ENCODE measurements at places on chromosomes 11 and 22.

DNA sequence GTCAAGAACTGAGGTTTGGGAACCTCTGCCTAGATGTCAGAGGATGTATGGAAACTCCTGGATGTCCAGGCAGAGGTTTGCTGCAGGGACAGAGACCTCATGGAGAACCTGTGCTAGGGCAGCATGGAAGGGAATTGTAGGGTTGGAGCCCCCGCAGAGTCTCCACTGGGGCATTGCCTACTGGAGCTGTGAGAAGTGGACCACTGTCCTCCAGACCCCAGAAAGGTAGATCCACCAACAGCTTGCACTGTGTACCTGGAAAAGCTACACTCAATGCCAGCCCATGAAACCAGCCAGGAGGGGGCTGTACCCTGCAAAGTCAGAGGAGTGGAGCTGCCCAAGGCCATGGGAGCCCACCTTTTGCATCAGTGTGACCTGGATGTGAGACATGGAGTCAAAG lies 29.5 kb downstream of the CHST1 start:
- no peak for DNase-seq

GRCh38 chr11:45489281-45489905 lies 176.0 kb downstream of the CHST1 start:
- DNase-seq = no peak

DNA sequence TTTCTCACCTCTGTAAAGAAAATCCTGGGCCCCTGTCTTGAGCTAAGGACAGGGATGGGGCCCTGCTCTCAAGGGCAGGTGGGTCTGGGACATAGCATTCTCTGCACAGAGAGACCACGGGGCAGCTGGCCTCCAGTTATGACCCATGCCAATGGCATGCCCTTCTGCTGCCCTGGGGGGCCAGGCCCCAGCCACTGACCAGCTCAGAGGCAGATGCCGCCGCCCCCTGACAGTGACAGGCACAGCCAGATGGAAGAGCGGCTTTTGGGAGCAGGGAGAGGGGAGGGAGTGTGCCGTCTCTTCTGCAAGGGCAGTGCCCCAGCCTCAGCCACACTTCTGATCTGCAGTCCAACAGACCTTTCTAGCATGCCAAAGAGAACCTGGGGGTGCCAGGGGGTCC lies 114.8 kb upstream of the NAV2 start:
- DNase-seq = no peak

- DNase-seq = no peak
Measured at GRCh38 chr11:111591187-111591960, 10.9 kb upstream of the SIK2 start.

GRCh38 chr22:41619979-41620588 lies 759 bp downstream of the DESI1 start:
- DNase-seq = peak; percentile 11

DNA sequence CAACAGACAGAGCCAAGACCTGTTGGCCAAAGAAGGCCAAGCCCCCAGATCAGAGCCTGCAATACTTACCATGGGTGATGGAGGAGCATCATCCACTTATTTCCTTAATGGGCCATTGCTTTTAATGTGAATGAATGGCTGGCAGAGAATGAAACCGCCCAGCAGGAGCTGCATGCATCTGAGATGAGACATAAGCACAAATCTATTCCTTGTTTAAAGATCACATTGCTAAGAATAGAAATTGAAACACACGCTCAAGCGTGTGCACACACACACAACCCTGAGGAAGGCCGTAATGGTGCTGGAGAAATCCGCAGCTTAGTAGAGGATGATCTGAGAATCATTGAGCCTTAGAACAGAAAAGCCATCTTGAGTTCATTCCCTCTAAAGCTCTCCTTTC lies 5.3 kb upstream of the RRAS2 start:
- no peak for DNase-seq

DNA sequence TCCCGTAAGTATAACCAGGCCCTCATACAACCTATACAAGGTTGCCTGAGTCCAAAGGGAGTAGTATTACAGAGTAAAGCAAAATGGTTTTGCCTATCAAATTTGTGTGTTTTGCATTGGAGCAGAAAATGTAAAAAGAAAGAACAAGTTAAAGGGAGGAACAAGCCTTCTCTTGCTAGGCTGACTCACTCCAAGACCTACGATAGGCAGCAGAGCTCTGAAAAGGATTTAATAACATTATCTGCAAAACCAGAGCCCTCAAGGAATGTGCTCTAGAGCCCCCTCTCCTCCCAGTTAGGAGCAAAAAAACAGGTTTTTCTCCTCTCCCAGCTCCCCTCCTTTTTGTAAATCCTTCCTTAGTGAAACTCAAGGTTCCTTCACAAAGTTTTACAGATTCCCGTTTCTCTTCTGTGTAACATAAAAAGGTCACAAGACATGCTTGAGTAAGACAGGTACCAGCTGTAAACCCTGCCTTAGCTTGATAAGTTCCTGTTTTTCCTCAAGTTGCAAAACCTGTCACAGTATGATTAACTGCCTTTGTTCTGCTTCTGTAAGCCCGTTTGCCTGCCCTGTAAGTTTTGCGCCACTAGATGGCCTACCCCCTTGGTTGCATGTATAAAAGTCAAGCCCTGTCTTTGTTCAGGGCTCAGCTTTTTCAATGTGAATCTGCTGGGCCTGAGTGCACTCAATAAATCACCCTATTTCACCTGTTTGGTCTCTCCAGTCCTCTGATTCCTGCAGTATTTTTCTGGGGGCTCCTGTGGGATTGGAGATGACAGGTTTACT lies 498.2 kb downstream of the KCNA4 start:
- DNase-seq = peak; percentile 33

DNA sequence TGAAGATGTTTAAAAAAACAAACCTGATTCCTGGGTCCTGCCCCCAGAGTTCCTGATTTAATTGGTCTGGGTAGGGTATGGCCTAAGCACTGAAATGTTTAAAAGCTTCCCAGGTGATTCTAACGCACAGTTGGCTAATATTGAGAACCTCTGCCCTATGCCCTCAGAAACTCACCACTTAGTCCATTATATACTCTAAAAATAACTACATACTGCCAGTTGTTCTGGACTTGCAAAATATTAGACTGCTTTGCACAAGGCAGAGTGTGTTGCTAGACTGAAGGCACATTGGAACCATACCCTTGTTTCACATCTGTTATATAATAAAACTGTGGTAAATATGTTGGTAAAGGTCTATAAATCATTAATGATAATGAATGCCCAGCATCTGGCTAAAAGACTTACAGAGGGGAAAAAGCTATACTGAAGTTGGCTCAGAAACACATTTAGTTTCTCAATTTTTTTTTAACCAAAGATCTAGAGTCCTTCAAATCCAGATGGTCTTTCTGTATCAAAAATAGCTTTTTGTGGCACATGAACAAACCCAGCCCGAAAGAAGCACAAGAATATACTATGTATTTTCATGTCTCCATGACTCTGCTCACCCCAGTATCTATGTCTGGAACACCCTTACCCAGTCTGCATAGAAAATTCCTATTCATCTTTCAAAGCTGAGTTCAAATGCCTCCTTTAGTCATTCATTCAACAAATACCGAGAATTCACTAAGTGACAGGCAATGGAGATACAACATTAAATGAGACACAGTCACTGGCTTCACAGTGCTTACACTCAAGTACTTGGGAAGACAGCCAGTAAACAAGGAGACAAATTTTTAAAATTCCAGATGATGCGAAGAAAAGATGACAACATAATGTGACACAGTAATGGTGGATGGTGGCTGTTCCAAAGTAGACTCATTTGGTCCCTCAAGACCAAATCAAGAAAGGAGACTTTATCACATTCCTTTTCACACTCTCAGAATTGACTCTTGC lies 44.1 kb downstream of the RBFOX2 start:
- no peak for DNase-seq

DNA sequence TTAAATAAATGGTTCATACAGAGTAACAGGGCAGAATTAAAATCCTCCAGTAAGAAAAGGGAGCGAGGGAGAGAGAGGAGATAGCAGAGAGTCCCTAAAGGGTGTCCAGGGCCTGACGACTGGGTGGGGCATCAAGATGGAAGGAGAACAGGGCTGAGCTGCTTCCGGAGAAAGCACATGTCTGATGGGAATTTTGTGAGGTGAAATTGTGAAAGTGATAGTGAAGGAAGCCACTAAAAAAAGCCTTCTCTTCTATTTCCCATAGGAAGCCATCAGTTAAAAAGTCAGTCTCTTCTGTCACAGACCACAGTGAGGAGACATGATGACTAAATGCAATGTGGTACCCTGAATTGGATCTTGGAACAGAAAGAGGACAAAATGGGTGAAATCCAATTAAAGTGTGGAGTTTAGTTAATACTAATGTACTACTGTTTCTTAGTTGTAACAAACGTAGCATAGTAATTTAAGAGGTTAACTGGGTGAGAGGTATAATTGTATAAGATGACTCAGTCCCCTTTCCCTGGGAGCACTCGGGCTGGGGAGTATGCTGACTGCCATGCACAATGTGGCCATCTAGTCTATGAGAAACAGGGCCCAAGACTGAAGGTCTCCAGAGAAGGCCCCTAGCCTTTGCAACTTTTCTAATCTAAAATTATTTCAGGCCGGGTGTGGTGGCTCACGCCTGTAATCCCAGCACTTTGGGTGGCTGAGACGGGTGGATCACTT lies 29.5 kb upstream of the FCHSD2 start:
- DNase-seq = no peak

GRCh38 chr22:19554834-19555404 lies 30.7 kb upstream of the CLDN5 start:
- no peak for DNase-seq

DNA sequence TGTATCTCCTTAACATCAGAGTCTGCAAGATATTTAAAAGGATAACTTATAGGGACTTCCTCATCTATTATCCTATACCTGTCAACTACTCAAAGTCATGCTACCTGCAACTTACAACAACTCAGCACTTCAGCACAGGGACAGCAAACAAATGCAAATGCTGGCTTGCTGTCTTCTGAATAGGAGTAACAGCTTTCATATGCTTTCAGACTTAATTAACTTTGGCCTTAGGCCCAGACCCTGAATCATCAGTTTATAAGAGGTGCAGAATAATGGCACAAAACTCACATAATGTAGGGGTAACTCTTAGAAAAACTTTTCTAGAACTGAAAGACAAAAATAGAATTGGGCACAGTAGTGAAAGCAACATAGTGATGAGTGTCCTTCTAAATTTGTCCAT lies 953.4 kb downstream of the DLG2 start:
- DNase-seq = no peak

- no peak for DNase-seq
Measured at GRCh38 chr22:19766240-19766510, 5.6 kb downstream of the TBX1 start.

- no peak for DNase-seq
Measured at GRCh38 chr11:6844356-6844755, 1.1 kb upstream of the OR10A5 start.

DNA sequence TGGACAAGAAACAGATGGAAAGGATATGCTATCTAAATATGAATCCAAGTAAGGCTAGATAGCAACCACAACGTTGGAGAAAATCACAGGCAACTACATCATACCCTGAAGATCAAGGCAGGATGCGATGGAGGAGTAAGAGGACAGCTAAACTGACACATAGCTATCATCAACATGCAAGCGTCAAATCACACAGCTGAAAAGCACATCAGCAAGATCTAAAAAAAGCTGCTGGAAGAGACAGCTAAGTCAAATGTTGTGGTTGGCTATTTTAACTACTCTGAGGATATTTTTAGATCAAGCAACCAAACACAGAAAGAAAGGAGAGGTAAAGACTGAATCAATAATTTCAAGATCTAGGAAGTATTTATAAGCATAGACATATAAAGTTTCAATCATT lies 466.9 kb downstream of the BRD1 start:
- DNase-seq = no peak

DNA sequence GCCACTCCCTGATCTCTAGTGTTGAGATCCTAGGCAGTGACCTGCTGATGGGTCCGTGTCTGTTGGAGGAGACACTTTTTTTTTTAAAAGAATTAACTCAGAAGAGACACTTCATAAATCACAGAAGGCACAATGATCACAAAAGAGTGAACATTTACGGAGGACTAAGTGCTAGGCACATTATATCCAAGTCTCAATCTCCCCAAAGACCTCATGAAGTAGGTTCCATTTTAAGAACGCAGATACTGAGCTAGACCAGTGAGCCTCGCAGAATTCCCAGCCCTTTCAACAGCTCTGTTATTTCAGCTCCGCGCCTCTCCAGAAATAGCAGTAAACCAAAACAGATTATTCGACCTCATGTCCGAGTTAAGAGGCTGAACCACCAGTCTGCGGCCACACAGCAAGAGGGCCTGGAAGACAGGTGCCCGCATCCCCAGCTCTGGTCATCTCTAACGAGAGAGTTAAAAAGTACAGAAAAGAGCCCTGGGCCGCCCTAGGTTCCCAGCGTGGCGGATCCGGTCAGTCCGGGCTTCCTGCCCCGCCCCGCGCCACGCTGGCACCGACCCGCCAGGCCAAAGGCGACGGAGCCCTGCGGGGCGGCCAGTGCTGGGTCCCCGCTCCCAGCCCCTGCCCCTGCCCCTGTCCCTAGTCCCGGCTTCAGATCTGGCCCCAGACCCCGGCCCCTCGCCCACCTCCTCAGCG lies 612 bp downstream of the XBP1 start:
- DNase-seq = no peak

DNA sequence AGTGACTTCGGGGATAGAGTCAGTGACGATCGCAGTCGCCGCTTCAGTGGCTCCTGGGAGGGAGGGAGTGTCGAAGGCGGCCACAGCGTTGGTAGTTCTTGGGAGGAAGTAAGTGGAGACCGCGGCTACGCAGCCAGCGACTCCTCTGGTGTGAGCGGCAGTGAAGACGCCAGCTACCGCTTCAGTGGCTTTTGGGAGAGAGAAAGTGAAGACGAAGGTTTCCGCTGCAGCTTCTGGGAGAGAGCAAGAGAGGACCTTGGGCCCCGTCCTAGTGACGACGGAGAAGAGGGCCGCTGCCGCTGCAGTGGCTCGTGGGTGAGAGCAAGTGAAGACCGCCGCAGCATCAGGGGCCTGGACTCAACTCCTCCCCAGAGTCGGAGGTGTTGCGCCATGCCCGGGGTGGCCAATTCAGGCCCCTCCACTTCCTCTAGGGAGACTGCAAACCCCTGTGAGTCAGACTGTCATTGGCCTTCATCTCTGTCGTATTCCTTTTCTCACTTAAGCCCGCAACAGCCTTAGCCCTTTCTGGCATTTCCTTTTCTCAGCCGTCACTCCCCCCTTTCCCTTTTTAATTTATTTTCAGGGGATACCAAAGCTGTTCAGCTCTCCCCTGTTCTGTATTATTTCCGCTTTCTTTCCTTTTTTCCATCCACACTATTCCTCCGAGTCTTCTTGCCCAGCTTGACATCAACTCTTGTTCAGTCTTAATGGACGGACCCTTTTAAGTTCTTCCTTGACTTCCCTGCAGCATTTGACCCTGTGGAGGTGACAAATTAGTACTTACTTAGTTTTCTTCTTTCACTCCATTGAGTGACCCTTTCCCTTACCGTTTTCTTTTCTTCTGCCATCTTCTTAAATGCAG lies 1.0 kb downstream of the ANKRD42 start:
- DNase-seq = peak; percentile 9

DNA sequence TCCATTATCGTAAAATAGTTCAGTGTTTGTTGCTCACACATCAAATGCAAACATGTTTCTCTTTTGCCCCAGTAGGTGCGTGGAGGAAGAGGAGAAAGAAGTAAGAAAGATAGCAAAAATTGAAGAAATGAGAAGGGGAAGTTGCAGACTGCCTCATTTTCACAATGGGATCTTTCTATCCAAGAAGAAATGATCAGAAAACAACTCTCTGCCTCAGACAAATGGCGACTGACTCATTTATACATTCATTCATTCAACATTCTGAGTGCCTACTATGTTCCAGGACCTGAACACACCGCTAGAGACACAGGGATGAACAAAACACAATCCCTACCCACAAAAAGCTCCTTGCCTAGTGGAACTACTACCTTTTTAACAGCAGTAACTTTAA lies 367 bp downstream of the HPS5 start:
- DNase-seq = peak; percentile 16

- DNase-seq = peak; percentile 92
Measured at GRCh38 chr11:125514336-125515101, 18.5 kb upstream of the FEZ1 start.
